Right renal pelvis (tissue), 4 donors: ENCODE measurements at places on chromosomes 5 and 9. TPM values are rescaled to one million over a fixed set of nuclear protein-coding genes. Genes with fewer than 3 reads are reported as not detected.

- DNase-seq, result no peak
Measured at GRCh38 chr5:113266913-113267227, 167.9 kb downstream of the TSSK1B start.

GRCh38 chr5:8825139-8825757, 720.6 kb downstream of the SEMA5A start:
- no peak for DNase-seq

LECT2 gene
- 3.4 TPM for polyA plus RNA-seq

- no peak for DNase-seq
Measured at GRCh38 chr9:128689293-128689774, 312 bp downstream of the SET start.

GRCh38 chr5:54610197-54610944, 92.8 kb downstream of the SNX18 start:
- DNase-seq, result no peak

GRCh38 chr9:130626249-130626996, 38.0 kb upstream of the PRDM12 start:
- no peak for DNase-seq

SLC6A18 gene
- polyA plus RNA-seq, result 1.6 TPM

KCNV2 gene
- polyA plus RNA-seq, result 0.21 TPM

QRFP gene
- polyA plus RNA-seq, result 0.29 TPM

DNA sequence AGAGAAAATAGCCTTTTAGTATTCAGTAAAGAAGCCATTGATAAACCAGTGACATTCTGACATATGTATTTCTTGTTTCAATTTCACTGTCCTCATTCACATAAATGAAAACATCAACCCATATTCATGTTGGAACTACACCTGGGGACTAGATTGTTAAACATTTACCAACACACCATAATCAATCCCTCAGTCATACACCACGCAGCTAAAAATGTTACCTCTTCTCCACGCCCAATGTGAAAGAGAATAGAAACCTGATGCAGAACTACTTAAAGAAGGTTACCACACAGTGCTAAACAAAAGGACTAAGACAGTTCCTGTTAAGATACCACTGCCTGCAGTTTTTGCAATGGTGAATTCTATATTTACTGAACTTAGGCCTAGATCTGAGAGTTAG, 518.9 kb downstream of the PRELID2 start:
- DNase-seq, result no peak

PPP3R2 gene
- polyA plus RNA-seq, result not detected

GRCh38 chr5:7629561-7629960, 221.4 kb downstream of the CFAP90 start:
- DNase-seq, result no peak
